ENCODE measurements at places on chromosomes 13 and 19.

DNA sequence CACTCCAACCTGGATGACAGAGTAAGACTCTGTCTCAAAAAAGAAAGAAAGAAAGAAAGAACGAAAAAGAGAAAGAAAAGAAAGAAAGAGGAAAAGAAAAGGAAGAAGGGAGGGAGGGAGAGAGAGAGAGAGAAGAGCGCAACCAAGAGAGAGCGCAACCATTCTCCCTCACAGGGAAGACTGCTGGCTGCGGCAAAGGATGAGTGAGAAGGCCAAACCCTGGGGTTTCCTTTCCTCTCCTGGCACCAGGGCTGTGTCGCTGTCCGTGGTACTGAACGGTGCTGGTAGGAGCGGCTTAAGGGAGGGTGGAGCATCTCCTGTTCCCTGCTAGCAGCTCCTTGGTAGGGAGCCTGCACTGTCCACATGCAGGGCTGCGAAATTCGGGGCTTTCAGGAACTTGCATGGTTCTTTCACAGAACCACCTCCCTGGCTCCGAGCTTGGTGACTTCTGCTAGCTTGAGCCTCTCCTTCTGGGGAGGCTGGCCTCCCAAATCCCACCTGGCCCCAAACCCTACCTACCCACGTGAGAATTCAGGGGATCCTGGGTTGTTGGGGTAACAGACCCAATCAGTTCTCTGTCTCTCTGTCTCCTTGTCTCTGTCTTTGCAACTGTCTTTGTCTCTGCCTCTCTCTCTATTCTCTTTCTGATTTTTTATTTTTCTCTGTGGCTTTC is 51.1 kb upstream of the ZNRF4 start:
- peak; percentile 74 for DNase-seq

DNA sequence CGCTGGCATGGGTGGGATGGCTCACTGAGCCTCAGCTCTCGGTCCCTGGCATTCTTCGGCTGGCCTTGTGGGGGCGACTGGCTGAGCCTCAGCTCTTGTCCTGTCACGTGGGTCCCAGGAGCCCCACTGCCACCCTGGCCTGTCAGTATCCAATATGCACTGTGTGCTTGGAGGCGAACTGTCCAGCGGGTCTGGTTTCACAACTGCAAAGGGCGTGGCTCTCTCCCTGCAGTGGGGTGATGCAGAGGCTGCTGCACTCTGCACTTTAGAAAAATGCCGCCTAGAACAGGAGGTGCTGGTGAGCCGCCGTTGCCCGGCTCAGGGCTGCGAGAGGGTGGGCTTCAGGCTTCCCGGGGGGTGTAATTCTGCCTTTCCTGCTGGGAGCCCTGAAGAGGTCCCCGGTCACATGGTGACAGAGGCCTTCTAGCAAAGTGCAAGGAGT is 17.0 kb upstream of the TMEM255B start:
- peak; percentile 90 for DNase-seq

DNA sequence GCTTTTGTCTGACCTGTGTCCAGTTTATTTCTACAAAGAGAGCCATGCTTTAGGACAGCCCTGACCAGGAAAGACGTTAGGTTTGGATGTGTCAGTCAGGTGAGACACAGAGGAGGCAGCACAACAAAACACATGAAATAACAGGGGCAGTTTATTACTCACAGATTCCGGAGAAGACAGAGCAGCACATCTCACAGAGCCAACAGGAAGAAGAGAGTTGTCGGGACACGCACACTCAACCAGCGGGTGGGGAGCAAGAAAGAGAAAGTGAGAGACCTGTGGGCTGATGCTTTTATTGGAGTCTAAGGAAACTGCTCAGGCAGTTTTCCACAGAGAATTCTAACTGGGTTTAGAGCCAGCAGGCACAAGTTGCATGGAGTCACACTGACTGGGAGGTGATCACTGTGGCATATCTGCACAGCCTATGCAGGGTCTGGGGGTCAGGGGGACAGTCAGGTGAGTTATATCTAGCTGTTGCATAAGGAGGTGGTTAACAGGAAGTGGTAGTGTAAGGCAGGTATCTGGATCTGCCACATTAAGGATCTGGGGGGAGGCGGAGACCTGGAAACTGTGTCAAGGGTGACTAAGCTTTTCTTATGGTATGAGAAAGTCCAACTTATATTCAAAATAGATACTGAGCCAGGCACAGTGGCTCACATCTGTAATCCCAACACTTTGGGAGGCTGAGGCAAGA is 24.1 kb upstream of the CEACAM20 start:
- DNase-seq: no peak

DNA sequence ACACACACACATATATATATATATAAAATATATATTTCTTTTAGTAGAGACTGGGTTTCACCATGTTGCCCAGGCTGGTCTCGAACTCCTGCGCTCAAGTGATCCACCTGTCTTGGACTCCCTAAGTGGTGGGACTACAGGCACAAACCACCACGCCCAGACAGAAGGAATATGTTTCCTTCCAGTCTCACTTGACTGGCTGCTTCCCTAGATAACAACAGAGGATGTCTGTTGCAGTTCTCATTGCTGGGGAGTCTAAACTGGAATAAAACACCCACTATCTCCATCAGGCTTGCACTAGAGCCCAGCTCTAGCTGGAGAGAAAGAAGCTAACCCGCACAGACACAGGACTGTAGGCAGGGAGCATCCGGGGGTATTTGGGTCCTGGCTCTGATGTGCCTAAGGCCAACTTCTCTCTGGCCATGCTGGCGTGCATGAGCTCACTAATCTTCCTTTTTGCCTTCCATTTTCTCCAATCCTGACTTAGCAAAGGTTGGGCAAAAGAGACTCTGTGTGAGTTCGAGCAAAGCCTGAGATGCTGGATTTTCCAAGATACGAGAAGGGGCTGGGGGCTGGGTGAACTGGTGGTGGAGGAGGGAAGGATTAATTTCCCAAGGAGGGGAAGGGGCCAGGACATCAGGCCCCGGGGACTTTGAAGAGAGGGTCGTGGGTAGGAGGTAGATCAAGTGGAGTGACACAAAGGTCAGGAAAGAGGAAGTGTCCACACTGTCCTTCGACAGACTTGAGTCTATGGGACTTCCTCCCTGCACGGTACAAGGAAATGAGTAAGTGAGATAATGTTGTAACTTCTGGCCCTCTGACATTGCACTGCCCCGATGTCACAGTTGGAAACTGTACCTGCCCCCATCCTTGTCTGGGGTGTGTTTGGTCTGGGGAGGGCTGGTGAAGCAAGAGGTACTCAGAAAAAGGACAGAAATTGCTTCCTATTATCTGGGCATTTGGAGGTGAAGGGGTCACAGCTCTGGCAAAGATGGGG is 22.5 kb upstream of the ALOX5AP start:
- no peak for DNase-seq

DNA sequence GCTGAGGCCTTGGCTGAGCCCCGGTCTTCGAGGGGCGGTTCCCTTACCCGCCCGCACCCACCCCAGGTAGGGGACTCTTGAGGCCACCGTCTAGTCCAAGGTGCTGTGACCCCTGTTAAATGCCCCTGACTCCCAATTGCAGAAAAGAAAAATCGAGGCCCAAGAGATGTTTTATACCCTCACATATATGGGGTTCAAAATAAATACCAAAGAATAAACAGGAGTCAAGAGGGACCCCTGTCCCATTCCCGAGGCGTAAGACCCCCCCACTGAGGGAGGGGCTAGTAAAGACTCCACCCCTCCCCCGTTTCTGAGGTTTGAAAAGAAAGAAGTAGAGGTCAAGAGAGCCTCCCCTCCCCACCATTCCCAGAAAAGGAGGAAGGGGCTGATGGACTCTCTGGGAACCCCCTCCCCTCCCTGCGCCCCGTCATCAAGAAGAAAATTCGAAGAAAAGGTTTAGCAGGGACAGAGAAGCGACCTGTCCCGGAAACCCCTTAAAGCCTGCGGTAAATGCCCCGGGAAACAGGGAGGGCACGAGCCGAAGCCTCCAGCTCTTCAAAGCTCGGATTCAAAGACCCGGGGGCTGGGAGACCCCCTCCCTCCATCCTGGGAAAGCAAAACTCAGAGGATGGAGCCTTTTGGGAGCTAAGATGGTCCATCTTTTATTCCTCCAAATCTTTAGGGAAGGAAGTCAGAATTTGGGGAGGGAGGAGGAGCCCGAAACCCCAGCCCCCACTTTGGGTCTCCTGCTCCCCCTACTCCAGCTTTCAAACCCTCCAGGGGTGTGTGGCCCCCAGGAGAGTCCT is 755 bp upstream of the RAB3A start:
- no peak for DNase-seq

GRCh38 chr13:24719139-24719538 is 38.9 kb downstream of the ATP12A start:
- no peak for DNase-seq

DNA sequence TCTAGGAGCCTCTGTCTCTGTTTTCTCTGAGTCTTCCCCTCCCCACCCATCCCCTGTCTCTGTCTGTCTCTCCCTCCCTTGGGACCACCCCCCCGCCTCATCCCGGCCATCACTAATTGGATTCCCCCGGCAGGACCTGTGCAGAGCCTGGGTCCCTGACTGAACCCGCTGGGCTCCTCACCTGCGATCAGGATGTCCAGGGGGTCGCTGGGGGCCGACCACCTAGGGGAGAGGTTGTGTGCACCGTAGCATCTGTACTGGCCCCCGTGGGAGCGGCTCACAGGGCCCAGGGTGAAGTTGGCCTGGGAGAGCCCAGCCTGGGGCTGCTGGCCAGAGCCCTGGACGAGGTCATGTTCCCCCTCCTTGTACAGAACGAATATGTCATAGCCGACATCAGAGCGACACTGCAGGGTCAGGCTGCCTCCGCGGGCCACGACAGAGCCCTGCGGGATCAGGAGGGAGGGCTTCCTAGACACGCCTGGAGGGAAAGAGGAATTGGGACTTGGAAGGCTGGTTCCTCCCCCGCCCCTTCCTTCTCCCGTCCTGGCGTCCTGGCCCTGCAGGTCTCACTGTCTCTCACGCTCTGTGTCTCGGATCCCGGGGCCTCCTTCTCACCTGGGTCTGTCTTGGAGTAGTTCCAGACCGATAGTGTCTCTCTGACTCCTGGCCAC is 1.8 kb downstream of the LILRB5 start:
- DNase-seq: no peak

DNA sequence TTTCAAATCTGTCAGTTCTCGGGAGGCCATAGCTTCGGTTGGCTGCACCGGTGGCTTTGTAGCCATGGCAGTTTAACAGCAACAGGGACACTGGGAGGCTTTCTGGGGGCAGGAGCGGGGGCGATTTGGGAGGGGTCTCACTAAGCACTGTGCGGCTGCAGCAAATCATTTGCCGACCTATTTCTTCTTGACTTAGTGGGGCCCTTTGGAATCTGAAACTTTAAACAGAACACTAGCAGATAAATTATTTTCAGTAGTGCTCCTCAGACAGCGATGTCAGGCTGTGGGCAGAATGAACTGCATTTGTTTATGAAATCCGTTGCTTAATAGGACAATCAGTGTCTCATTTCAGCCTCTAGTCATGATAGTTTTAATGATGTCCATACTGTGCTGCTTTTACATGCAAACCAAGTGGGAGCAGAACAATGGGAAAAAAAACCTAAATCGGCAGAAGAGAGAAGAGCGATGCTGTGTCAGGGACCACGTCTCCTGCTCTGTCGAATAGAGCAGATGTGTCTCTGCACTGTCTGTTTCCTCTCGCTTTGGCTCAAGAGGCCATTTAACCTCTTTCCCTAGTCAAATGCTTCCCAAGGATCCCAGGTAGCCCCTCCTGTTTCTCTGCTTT is 211.9 kb downstream of the OLFM4 start:
- DNase-seq: no peak

- no peak for DNase-seq
Measured at GRCh38 chr19:29840066-29840950, 28.5 kb downstream of the CCNE1 start.

DNA sequence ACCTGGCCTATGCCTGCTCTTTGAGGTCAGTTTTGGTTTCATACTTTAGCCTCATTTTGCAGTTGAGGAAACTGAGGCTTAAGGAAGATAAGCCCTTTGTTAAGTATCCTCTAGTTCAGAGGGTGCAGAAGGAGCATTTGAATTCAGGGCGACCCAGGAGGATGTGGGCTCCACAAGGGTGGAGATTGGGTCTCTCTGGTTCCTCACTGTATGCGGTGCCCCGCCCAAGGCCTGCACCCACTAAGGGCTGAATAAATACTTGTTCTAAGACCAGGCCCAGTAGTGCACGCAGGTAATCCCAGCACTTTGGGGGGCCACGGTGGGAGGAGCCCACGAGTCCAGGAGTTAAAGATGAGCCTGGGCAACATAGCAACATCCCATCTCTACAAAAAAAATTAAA is 768 bp upstream of the SLC44A2 start:
- no peak for DNase-seq

DNA sequence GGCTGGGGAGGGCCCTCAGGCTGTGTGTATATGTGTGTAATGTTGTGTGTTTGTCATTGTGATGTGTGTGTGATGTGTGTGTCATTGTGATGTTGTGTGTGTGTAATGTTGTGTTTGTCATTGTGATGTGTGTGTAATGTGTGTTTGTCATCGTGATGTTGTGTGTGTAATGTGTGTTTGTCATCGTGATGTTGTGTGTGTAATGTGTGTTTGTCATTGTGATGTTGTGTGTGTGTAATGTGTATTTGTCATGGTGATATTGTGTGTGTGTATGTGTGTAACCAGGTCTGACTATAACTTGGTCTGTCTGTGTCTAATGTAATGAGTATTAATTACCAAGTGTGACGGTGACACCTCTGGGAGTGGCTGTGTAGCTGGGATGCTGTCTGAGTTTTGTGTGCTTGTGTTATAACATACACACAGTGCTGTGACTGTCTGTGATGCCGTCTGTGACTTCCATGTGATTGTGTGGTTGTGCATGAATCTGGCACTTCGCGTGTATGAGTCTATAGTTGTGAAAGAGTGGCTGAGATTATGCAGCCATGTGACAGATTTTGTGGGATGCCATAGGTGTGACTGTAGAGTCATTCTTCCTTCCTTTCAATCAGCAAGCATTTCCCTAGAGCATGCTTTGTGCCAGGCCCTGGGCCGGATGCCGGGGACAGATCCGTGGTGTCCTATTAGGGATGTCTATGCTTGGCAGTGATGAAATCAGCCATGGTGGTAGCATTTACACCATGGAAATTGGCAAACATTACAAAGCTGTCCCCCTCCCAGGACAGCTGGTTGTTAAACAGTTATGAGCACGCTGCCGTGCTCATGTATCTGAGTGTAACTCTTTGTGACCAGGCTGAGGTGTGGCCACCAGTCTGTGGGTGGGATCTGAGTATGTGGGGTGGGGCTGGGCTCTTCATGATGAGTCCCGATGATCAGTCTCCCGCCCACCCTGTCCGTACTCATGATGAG is 6.4 kb downstream of the TNFSF14 start:
- no peak for DNase-seq
